ENCODE measurements at places on chromosomes 3 and 15.

DNA sequence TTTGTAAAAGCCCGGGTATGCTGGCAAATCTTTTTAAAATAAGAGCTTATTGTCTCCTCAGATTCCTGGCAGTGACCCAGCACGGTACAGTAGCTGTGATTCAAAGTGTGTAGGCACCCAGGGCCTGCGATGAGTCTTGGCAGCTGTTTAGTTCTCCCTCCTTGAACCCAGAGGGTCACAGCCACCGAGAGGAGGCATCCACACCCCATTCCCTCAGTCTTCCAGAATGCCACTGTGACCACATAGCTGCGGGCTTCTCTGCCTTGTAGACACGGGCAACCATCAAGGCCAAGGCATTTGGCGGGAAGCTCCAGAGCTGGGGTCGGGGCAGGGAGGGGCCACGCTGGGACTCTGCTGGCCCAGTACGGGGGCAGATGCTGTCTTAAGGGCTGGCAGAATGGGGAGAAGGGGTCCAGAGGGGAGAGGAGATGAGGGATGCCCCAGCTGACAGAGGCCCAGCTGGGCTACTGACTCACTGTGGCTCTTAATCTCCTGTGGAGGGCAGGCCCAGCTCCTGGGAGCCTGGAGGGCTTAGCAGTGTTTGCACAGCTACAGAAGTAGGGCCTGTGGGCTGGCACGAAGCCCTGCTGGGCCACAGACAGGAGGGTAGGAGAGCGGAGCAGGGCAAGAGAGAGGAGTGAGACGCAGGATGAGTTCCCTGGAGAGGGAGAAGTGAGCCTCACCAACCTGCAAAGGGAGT lies 68.8 kb upstream of the DLG1 start:
- DNase-seq: no peak

DNA sequence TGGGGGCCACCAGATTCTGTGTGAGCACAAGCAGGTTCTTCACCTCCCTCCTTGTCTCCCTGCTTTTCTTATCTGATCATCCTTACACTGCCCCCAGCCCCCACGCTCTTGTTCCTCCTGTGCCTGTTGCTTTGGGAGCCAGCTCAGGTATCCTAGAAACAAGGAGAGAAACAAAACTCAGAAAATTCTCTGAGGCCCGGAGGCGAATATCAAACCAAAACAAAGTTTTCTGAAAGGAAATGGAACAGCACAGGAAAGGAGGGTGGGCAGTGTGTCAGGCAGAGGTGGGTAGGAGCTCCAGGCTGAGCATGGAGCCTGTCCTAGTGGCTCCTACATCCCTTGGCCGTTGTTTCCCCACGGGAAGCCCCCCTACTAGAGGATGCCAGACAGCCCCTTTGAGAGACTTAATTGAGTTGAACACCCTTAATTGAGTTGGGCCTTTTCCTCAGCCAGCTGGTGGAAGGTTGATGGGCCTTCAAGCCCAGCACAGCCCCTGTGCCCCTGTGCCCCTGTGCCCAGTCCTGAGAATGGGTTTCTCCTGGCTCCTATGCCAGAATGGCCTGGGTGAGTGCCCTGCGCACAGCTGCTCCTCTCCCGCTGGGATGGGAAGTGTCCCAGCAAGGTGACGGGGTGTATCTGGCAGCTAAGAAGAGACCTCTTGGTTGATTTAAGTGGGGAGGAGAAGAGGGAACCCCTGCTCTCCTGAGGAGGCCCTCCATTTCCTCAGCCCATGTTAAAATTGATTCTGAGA lies 22.8 kb upstream of the JMJD7 start:
- DNase-seq: no peak

DNA sequence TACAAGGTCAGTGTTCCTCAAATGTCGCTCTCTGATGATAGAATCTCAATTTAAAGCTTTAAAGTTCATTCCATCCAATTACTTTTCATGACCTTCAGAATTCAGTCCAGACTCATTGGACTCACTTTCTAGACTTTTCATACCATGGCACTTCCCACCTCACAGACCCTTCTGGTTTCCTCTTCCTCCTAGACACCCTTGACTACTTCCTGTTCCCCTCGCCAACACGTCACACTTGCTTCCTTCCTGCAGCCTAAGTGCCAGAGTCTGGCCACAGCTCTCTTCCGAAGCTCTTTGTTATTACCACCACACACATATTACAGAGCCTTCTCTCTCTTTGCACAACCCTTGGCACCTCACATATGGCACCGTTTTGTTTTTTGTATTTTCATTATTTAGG lies 59.1 kb upstream of the UMPS start:
- DNase-seq: no peak

DNA sequence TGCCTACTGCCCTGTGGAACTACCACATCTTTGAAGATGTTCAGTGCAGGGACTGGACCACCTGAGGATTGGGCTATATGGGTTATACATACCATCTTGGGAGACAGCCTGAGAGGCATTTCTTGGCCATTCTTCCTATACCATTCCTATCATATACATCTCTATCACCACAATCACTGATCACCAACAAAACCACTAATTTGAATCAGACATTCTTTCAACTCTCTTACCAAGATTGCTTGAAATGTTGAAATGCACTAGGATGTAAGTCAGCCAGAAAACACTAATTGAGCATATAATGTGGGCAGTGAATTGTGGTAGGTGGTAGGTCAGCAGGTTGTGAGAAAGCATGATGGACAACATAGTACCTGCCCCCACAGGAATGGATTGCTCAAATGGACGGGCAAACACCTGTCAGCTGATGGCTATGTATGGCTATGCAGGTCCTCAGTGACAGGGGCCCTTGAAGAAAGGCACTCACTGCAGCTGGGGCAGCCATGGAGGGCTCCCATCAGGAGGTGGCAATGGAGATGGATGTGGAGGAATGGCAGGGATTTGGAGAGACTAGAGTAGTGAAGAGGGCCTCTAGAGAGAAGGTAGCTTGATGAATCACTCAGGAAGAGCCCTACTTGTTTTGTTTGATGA lies 49.1 kb downstream of the AMOTL2 start:
- DNase-seq: no peak

DNA sequence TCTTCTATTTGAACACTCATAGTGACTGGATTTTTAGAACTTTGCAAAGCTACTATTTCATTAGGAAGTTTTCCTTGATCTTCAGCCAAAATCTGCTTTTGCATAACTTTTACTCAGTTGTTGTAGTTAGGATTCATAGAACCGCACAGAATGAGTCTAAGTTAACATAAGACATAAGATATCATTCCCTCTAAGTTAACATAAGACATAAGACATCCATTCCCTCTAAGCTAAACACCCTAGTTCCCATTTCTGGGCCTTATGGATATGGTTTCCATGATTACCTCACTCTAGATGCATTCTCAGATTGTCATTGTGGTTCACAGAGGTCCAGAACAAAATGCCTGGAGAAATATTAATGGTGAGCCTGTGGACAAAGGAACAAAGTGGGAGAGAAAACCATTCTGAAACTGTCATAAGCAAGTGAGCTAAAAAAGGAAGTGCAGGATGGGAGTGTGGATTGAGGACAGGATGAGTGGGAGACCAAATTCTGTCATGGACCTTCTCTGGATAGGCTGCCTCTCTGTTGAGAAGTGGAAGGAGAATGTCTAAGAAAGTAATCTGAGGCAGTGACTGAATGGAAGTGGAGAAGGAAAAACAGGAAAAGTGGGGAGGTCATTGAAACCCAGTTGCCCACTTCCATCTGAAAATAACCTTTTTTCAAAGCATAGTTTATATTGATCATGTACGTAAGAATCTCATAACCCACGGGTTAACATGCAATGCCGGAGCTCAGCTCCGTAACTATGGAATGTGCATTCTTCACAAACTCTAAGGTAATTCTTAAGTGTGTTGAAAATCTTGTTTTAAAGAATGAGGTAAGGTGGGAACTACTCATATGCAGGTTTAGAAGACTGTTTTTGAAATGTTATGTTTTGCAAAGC lies 37.4 kb upstream of the SECISBP2L start:
- no peak for DNase-seq

- no peak for DNase-seq
These were observed 232.6 kb upstream of the LRTM1 start for GRCh38 chr3:55160241-55160983.

GRCh38 chr15:69587723-69588426 lies 135.3 kb downstream of the RPLP1 start:
- DNase-seq: no peak

DNA sequence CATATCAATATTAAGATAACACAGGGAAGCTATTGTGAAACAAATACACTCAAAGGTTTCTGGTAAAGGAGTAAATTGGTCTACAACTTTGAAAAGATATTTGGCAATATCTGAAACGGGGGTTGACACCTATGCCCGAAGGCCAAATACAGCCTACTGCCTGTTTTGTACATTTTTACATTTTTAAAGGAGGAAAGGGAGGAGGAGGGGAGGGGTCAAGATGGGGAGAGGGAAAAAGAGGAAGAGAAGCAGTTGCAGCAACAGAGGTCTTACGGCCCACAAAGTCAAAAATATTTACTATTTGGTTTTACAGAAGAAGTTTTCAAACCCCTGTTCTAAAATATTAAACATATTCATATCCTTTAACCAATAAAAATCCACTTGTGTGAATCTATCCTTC lies 94.2 kb downstream of the FMN1 start:
- no peak for DNase-seq

GRCh38 chr3:23824699-23825444 lies 19.1 kb downstream of the UBE2E1 start:
- DNase-seq: no peak

- DNase-seq: no peak
These were observed 23.9 kb upstream of the GRIP2 start for GRCh38 chr3:14563946-14564539.
